ENCODE measurements at places on chromosomes 6 and 20. TPM values are rescaled to one million over a fixed set of nuclear protein-coding genes. Genes with fewer than 3 reads are reported as not detected.

CRISP3 gene
- total RNA-seq: not detected

SLC32A1 gene
- total RNA-seq: not detected

TOX2 gene
- not detected for total RNA-seq

CNKSR3 gene
- total RNA-seq: 11.5 TPM

AURKA gene
- total RNA-seq: 8.7 TPM

NOX3 gene
- not detected for total RNA-seq

SERINC3 gene
- 121 TPM for total RNA-seq

MLN gene
- not detected for total RNA-seq

TCP11 gene
- not detected for total RNA-seq

FAM217A gene
- total RNA-seq: not detected

EFCAB8 gene
- total RNA-seq: 0.51 TPM

TINAG gene
- total RNA-seq: not detected

DNA sequence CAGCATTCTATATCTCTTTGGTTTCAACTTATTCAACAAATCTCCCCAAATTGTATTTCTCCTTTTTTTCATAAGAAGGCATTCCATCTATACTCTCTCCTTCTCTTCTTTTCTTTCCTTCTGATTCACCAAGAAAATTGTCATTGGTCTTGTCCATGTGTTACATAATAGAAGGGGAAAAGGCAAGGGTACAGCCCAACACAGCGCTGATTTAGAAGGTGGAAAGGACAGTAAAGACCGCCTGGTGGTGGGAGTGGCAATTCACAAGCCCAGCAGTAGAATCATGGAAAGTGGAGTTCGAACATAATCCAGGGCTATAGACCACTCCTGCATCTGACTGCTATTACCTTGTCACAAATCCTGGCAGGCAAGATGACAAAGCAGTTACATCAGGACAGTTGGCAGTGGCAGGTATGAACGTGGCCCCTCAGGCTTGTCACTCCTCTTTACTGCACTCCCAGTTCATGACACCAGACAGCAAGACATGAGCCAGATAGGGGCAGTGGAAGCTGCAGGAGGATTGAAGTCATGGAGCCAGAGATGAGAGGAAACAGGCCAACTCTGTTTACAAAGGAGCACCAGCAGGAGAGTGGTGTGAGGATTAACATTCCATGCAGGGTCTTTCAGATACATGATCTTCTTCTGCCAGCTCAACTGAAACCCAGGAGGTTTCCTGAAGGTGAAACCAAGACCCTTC lies 2.1 kb upstream of the TNFAIP3 start:
- DNase-seq: no peak

DNA sequence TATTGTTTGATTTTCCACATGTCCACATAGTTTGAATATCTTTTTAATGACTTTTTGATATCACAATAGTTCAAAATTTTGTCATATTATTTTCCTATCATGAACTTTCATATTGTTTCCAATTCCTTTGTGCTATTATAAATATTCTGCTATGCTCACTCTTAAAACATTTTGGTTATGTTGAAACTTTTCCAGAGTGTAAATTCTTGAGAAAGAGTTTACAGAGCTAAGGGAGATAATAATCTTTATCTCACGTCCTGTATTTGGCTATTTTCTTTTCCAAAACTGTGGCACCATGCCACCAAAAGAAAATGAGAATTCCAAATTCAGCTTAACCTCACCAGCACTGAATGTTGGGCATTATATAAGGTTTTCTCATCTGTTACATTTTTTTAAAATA lies 210.9 kb downstream of the TFAP2B start:
- no peak for DNase-seq

DNA sequence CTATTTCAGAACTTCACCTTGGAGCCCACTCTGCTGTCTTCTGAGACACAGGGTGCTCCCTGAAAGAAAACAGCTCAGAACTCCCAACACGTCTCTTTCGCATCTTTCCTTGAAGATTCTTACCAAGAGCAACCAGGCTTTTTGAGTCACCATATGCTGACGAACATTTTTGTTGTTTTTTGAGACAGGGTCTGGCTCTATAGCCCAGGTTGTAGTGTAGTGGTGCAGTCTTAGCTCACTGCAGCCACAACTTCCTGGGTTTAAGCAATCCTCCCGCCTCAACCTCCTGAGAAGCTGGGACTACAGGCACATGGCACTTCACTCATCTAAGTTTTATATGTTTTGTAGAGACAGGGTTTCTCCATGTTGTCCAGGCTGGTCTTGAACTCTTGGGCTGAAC lies 68.5 kb downstream of the TRMT11 start:
- DNase-seq: no peak

GRCh38 chr6:25962149-25963127 lies at the start of gene TRIM38:
Gene TRIM38, plus strand, starts transcription at chr6:25962802. Its CDS starts 3,721 bp downstream, at chr6:25966523.
- no peak for DNase-seq

DNA sequence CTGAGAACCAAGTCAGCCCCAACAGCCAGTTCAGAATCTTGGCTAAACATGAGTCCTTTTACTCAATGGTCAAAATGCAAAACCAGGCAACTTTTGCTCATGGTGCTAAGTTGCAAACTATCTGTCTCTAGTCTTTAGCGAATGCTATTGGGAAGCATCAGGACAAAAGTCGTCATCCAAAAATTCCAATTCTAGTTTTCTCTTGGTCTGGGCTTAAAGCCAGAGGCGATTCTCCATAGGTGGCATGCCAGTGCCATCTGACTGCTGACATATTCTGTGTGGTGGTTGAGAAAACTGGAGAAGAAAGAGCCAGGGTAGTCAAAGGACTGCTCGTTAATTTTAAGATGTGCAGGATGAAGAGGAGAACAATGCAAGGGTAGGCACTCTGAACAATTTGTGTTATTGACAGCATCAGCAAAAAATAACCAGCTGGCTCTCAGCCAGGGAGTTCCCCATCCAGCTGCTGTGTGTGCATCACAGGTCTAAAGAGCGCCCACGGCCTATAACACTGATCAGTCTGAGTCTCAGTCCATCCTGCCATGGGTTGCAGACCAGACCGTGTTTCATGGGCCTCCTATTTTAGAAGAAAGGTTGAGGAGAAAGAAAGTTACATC lies 313.6 kb downstream of the ALDH8A1 start:
- no peak for DNase-seq

DNA sequence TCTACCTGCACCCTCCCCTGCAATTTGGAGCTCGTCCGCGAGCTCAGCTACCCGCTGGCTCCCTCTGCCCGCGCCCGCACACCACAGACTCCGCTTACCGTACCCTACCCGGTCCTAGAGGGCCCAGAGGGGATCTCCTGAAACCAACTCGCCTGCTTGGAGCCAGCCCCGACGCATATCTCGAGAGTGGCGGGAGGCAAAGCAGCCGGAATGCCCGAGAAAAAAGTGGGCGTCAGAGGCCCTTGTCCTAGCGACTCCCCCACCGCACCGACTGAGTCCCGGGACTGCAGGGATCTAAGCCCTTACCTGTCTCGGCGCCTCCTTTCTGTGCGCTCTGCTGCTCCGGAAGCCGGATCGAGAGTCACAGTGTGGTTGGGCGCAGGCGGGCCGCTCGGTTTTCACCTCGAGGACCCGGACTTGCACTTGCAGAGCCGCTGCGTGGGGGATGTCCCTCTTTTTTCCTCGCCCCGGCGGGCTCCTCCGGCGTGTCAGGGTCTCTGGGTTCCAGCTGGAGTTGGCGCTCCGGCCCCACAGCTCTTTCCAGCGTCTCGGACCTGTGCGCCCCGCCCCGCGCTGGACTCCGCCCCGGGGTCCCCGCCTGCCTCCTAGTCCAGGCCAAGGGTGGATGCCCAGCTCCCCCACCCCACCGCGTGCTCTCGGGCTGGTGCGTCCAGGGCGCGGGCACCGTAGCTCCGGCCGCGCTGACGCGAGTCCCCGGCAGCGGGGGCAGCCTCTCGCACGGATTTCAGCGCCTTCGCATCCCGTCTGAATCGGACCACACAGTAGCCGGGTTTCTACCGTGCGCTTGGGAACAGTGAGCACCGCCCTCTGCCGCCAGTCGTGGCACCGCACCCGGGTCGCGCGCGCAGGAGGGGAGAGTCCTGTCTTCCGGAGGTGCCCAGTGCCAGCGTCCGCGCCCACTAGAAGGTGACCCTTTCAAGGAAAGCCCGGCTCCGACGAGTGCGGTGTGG lies at the start of gene PROKR2:
TSS of gene PROKR2 (minus strand) at position 767 of the 971 bp plus-strand sequence. CDS start 2,585 bp downstream, outside the sequence.
- DNase-seq: peak; percentile 90

DNA sequence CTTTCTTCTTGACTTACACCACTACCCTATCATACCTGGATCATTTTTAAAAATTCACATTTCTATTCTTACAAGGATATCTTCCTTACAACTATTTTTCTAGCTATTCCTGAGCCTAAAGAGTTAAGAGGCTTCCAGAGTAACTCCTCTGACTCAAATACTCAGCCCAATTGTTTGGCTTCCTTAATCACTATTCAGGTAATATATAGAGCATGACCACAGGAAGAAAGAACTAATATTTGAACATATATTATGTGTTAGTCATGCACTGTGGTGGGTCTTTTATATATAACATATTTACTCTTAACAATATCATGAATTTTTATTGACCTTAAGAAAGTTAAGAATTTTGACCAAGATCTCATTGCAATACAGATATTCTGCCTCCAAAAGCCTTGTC lies 42.0 kb upstream of the ID4 start:
- DNase-seq: no peak

DNA sequence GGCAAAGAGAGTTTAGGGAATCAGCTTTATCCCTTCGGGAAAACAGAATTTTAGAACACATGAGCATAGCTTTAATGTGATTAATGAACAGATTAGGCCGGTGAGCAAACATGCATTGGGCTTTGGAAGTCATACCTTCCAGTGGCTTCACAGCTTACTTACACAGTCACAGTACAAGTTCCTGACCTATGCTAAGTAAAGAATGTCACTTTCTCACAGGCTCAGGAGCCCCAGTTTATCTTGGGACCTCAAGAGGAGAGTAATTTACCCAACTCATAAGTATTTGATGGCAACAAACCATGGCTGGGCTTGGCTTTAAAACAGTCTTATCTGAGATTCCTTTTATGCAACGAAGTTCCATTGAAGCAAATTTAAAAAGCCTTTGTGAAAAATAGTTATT lies 195.9 kb downstream of the AKAP7 start:
- DNase-seq: no peak

- no peak for DNase-seq
These were observed at the start of gene HLA-DRA for GRCh38 chr6:32439602-32440214. Gene HLA-DRA, plus strand, starts transcription at chr6:32439887. Its CDS starts 64 bp downstream, at chr6:32439951.

- DNase-seq: no peak
These were observed 651 bp upstream of the BLTP3A start for GRCh38 chr6:34791164-34791700.

- DNase-seq: no peak
These were observed 270.9 kb upstream of the SULF2 start for GRCh38 chr20:48056218-48056617.

DNA sequence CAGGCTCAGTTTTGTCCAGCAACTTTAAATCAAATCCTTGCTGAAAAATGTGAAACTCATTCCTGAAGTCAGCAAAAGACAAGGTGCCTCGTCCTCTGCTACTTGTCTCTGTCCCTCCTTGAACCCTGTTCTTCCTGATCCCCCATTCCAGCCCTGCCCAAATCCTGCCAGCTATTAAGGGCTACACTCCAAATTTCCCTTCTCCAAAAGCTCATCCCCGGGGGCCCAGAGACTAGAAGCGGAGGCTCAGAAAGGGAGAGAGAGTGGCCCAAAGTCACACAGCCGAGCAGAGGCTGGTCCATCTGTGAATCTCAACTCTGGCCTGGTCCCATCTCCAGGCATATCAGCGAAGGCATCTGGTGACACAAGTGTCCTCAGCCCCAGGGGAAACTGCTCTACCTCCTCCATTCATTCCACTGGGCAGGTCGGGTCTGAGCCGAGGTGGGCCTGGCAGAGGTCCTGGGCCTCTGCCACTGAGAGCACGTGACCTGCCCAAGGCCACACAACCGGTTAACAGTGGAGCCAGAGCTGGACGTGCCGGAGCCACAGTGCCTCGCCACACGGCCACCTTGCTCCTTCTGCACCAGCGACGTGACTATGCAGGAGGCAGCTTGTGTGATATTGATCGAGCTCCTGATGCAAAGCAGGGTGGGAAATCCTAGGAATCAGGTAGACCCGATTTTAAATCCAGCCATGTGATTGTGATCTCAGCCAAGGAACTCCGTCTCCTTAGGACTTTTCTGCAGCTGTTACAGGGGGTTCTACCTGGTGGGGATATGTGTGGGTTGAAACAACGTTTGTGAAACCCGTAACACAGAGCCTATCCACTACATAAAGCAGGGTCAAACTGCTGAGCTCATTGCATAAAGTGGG lies 28.6 kb downstream of the NOL4L start:
- DNase-seq: no peak

DNA sequence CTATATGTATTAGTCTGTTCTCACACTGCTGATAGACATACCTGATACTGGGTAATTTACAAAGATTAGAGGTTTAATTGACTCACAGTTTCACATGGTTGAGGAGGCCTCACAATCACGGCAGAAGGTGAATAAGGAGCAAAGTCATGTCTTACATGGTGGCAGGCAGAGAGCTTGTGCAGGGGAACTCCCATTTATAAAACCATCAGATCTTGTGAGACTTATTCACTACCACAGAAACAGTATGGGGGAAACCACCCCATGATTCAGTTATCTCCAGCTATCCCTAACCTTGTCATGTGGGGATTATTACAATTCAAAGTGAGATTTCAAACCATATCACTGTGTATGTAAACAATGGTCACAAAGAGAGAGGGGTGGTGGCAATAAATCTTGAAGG lies 6.6 kb downstream of the CST8 start:
- no peak for DNase-seq

DNA sequence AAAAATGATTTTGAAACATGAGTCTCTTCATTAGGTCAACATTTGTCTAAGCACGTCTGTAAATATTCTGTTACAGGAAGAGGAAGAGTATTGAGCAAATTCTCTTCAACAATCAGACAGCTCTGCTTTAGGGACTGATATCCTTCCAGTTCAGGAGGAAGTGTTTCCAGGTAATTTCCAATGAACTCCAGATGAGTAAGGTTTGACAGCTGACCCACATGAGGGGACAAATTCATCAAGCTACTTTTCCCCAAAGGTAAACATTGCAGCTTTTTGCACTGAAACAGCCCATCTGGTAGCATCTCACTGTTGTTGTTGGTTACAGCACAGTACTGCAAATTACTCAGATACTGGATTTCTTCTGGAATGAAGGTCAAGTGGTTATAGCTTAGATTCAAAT lies 18.1 kb downstream of the ENPP1 start:
- no peak for DNase-seq

GRCh38 chr6:44041461-44042260 lies 85.6 kb downstream of the MRPL14 start:
- DNase-seq: peak; percentile 58

GRCh38 chr6:158519300-158519699 lies 40.6 kb upstream of the TMEM181 start:
- no peak for DNase-seq

DNA sequence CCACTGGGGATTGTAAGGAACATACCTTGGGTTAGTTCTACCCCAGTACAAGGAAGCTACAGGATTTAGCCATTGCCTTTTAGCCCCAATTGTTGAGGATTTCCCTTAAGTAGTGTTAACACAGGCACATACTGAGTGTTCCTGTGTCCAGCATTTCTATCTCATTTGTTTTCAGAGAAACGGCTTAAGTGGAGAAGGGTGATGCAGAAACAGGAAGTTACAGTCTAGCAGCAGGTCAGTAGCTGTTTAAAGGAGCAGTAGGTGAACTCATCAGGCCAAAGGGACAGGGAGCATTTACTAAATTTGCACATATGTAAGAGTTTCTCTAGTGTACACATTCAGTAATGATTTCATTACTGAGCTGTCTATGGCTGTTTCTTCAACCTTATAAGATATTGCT lies 644.2 kb upstream of the GJE1 start:
- no peak for DNase-seq

Measured in chondrocyte (in vitro differentiated cells).